ENCODE measurements at places on chromosomes 5 and 9.

GRCh38 chr5:28408186-28408585, 1369.8 kb upstream of the CDH9 start:
- DNase-seq, result no peak

DNA sequence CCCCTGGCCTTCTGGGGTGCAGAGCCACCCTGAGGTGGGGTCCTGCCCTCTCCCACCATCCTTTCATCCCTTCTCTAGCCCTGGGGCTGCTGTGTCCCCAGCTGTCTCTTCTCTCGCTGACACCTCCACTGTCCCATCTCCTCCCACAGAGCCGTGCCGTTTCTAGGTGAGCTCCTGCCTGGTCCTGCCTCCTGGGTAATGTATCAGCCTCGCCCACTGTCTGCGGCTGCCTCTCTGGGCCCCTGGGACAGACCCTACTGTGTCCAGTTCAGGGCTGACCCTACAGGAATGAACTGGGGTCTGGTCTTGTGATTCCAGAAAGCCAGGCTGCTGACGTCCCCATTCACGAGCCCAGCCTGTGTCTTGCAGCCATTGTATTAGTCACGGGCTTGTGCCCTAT, 4.1 kb downstream of the PAEP start:
- no peak for DNase-seq

DNA sequence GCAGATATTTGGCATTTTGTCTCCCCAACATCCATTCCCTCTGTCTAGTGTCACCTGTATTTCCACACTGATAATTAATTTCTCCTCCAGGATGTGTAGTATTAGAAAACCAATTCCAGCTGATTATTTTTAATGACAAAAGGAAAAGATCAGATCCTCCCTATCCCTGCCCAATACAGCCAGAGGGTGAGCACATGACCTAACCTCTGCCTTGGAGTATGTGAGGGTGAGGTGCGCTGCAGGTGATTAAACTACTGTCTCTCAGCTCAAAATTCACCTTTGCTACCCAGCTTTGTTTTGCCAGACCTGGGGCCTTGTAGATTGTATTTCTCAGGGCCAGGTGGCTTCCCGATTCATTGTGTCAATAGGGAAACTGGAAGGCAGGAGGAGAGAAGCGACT, 402.1 kb downstream of the PRELID2 start:
- no peak for DNase-seq

DNA sequence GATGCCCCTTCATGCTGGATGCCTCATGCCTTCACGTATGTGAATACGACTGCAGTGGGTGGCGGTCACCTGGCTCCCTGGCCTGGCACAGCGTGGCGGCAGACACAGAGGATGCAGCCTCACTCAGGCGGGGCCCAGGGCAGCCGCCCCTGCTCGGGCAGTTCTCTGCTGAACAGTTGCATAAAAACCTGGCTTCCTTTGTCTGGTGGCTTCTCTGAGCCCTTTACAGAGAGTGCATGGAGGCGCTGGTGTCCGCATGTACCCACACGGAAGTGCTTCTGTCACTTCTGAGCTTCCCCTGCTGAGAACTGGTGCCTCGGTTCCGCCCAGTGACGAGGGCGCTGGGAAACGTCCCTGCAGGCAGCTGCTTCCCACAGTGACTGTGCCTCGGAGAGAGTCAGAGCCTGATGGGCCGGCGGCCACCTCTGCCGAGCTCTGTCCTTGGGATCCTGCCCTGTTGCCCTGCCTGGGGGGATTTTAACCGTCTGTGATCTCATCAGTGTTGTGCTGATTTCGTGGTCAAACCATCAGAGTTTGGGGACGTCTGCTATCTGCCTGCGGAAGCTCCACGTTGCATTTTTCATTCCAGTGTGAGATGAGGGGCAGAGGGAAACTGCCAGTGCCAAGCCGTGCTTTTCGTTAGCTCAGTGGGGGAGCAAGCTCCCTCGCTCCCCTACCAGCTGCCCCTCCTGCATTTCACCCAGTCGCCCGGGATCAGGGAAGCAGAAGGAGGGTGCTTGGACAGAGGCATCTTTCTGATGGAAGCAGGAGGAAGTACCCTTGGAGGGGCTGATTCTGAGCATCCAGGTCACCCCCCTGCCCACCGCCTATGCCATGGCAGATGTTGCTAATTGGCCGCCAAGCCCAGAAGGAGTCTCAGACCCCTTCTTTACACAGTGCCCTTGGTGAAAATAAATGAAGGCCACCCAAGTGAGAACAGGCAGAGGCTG, 153.0 kb upstream of the COL5A1 start:
- DNase-seq, result no peak

DNA sequence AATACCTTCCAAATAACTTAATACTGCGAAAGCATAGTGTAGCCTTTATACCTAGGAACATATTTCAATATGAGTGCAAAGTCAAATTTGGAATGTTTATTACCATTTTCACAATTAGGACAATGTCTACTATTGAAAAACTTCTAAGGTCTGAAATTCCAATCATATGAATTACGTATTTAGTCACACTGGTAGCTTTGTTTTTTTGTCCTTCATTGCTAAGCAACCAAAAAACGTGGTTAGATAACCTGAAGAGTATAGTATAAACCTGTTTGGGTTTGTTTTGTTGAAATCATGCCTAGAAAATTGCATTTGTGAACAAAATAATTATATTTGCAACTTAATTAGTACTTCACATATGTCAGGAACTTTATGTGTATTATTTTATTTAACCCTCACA, 134.2 kb downstream of the FBXO4 start:
- DNase-seq, result no peak

DNA sequence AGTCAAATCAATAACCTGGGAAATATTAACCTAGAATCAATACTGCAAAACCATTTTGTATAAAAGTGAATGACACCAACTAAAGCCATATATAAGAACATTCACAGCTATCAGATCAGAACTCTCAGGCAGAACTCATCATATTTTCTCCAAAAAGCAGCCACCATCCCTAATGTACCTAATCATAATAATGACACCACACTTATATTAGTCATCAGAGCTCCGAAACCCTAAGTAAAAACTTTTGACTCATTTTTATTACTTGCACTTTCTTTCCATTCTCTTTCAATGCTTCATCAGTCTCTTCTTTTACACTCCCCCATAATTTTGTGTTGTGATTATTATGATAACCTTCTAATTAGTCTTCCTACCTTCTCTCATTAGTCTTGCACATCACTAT, 45.3 kb downstream of the INSL6 start:
- DNase-seq, result no peak

- DNase-seq, result no peak
These were observed 148.2 kb downstream of the DROSHA start for GRCh38 chr5:31383734-31384133.

DNA sequence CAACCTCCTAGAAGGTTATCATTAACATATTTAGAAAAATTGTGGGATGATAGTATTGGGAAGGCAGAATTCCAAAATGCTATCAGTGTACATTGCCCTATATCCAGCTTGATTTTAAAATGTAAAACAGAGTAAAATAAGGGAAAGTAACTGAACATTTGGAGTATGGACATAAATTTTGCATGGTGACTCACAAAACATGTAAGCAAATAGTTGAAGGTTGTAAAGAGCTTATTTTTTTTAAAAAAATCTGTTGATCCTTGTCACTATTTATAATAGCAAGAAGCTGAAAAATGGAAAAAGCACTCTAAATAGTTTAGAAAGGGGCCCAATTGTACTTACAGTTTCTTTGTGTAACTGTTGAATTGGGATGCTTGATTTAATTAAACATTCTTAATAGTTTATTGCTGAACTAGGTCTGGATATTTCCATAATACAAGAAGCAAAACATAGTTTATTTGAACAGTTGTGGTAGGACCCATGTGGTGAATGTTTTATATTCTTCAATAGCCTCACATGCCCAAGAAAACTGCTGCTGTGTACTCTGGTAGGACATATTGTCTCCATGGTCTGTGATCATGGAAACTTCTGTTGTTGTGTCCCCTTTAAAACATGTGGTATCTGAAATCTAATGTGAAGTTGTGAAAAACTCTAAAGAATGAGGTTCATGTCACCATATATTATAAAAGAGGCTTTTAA, 82.4 kb downstream of the NNT start:
- DNase-seq, result no peak

DNA sequence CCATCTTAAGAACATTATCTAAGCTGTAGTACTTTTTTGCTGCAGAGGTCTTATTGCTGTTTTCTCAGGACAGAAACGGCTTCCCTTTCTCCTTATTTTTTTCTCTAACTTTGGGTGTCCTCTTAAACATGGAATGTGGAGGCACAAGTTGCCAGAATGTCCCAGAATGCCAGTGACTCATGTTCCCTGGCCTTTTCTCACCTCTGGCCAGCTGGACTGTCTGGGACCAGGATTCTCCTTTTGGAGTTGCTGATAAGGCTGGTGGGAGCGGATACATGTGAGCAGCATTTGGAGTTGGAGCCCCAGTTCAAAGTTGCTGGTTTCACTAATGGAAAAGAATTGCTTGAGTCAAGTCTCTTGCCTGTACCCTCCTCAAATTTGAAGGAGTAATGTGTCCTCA, 112.8 kb downstream of the ARHGAP26 start:
- no peak for DNase-seq

DNA sequence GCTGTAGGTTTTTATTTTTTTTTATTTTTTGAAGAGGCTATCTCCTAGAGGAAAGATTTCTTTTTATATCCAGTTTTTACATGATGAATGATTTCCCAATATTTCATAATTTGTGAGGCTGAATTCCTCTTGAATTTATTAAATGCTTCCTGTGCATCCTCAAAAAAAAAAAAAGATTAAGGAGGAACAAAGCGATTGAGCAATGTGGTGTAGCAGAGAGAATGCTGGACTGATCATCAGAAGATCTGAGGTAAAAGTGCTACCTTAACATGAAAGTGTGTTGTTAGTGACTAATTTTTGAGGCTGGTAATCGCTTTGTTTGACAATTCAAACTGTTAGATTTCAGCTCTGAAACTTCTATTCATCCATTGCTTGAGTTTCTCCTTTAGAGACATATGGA, 125.1 kb downstream of the ESM1 start:
- DNase-seq, result no peak

DNA sequence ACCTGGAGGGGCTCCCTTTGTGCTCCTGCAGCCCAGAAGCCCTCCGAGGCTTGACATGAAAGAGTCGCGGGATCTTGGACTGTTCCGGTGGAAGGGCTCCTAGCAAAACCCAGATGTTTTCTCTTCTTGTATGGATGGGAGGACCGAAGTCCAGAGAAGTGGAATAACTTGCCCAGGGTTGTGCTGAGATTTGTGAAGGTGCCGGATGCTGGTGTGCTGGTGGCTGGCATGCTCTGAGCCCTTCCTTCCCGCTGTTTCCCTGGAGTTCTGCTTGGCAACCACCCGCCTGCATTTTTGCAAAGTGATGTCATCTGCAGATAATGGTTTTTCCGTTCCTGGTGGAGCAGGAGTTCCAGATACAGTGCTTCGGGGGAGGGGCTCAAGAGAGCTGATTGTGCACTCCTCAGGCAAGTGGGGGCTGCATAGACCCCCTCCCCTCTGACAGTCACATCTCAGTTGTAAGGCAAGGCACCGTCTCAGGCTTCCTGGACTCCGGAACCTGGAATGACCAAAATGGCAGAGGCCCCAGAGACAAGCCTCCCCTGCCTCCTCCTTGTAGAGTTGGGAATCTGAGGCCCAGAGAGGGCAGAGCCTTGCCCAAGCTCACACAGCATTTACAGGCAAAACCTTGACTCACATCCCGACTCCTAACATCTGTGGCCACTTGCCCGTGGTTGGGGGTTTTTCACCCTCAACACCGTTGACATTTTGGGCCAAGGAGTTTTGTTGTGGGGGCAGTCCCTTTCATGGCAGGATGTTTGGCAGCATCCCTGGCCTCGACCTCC, 157.0 kb downstream of the RGS3 start:
- peak; percentile 25 for DNase-seq

- no peak for DNase-seq
These were observed 61.0 kb downstream of the TRIO start for GRCh38 chr5:14204011-14204670.

DNA sequence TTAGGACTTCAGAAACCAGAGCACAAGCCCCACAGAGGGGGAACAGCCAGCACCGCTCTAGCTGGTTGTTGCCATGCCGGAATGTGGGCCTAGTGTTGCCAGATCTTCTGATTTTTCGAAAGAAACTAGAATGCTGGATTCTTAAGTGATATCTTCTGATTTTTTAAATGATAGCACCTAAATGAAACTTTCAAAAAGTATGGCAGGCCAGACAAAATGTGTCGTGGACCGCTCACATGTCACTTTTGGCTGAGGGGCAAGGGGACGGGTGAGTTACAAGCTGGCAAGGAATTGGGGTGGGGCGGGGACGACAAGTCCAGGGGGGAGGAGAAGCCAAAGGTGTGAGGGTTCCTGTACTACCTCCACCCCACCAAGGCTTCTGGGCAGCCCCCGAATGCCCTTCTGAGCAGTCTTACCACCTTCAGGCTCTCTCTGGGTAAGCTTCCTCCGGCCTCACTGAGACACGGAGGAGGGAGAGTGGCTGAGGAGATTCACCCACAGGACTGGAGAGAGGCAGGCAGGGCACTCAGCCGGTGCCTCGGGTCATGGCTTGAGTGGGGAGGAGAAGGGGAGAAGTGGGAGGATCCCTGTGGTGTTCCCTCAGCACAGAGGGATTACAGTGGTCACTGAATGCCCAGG, 10.3 kb downstream of the B4GALT7 start:
- DNase-seq, result no peak

GRCh38 chr5:6873359-6873758, 160.1 kb downstream of the TENT4A start:
- DNase-seq, result no peak

- no peak for DNase-seq
These were observed 57.8 kb downstream of the ELL2 start for GRCh38 chr5:95903838-95904237.

DNA sequence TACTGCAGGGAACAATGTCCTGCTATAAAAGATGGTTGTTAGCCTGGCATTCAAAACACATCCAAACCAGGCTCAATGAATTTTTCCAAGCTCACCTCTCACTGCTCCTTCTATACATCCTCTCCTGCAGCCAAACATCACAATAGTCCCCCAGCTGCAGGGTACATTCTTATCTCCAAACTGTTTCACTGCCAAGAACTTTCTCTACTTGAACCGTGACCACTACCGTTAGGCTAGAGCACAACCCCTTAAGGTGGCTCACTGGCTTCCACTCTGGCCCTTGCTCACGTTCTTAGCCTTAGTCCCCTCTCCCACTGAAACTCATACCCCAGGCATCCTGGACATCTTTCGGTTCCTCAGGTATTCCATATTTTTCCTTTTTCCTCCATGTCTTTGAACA, 29.0 kb upstream of the ANXA6 start:
- DNase-seq, result no peak

DNA sequence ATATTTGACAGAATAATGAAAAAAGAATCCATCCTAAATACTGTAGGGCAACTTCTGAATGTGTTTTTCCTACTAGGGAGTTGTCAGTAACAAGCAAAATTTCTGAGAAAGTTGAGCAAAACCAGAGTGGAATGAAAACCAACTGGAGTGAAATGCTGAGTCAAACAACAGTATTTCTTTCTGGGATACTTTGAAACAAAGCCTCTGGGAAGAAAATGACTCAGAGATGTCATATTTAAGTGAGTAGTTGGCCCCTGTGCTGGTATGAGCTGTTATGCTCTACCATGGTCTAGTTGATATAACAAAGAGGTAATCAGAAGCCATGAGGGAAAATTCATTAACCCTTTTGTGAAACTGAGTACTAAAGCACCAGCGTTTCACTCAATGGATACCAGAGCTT, 372.1 kb upstream of the C9orf72 start:
- DNase-seq, result no peak

Data from anterior cingulate cortex (tissue), 58 donors.